ENCODE measurements at places on chromosomes 5 and 9.

DNA sequence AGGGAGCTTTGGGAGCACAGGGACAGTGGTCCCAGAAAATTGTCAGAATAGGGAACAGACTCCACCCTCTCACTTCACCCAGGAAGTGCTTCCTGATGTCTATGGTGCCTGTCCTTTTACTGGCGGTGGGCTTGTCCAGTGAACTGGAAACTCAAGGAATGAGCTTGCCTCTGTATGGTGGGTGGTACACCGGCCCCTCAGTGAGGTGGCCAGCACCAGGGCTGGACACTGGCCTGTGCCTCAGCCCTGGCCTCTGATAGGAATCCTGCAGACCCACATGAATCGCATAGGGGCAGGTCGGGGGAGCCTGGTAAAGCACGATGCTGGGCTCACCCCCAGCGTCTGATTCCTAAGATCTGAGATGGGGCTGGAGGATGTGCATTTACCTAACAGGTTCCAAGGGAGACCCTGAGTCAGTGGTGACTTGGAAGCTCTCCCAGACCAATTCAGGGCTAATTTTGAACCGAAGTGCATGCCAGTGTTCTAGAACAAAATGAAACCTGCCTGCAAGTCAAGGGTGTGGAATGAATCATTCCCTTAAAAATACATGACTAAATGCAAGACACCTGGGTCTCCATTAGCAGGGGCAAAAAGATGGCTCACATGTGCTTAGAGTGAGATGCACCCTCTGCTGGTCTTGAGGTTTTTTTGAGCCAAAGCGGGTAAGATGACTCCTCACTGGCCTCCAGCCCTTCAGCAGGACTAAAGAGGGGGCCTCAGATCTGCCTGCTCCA is 178.3 kb downstream of the HSPA4 start:
- DNase-seq = no peak

GRCh38 chr9:105216440-105217178 is 27.8 kb upstream of the SLC44A1 start:
- DNase-seq = no peak

GRCh38 chr5:143870871-143871632 is 59.1 kb downstream of the HMHB1 start:
- DNase-seq = no peak

GRCh38 chr9:97388721-97389238 is 23.1 kb upstream of the TDRD7 start:
- peak; percentile 18 for DNase-seq

DNA sequence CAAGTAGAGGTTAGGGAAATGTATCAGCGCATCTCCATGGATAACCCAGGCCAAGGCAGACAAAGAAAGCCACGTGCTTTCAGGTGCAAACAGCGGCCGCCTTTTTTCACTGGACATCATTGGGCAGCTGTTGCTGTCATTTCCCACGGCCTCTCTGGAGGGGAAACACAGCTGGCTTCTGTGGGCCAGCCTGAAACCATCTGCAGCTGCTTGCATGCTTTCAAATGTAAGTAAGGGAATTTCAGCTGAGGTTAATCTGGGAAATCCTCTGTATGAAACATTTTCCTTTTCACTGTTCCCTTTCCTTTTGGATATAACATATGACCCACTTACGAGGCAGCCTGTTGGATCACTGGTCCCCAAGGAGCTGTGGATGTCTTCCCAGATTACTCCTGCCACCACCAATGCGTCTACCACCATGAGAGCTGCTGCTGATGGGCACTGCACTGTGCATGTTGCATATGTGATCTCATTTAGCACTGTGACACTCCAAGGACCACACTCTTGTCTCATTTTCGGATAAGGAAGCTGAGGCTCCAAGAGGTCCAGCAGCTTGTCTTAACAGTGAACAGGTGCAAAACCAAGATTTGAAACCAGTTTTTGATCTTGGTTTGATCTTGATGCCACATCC is 106.3 kb downstream of the C9orf152 start:
- DNase-seq = no peak
